ENCODE measurements at places on chromosomes 5 and 9. TPM values are rescaled to one million over a fixed set of nuclear protein-coding genes. Genes with fewer than 3 reads are reported as not detected.

DNA sequence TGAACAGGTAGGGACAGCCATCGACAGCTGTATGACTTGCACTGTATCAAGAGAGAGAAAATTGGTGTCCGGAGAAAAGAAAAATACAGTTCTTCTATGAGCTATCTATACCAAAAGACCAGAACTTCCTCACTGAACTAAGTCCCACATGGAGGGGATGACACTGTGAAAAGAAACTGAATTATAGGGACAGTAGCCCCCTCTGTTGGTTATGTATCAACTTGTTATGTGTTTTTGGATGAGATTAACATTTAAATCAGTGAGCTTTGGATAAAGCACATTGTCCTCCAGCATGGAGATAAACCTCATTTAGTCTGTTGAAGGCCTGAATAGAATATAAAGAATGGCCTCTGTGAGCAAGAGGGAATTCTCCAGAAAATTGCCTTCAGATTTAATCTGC, 176.6 kb upstream of the SH3GL2 start:
- DNase-seq, result no peak

- DNase-seq, result no peak
Observed at GRCh38 chr5:72125941-72126620, 18.8 kb downstream of the MAP1B start.

- DNase-seq, result no peak
Observed at GRCh38 chr9:126643945-126644527, 30.3 kb downstream of the LMX1B start.

- no peak for DNase-seq
Observed at GRCh38 chr5:111447822-111448221, 64.5 kb downstream of the STARD4 start.

- DNase-seq, result no peak
Observed at GRCh38 chr5:91052977-91053740, 330.0 kb downstream of the ARRDC3 start.

DNA sequence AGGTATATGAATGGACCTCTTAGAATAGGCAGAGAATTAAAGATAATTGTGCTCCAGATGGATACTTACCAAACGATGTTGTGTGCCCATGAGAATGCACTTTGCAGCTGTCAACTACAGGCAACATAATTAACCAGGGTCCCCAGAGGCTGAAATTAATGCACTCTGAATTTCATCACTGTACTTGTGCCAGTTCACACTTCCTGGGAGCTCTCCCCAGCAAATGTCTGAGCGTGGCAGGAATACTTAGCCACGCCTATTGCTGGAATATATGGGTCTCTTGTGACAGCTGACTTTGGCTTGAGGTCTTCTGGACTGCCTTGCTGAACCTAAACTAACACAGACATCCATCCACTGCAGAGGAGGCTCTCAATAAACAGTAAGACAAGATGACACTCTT, 11.9 kb upstream of the C1QTNF2 start:
- no peak for DNase-seq

GRCh38 chr9:128891321-128892220, 9.6 kb downstream of the LRRC8A start:
- no peak for DNase-seq

The FOXE1 gene
- not detected for total RNA-seq

The RLN1 gene
- total RNA-seq, result 0.62 TPM
